ENCODE measurements at places on chromosomes 2 and 18. TPM values are rescaled to one million over a fixed set of nuclear protein-coding genes. Genes with fewer than 3 reads are reported as not detected.

DNA sequence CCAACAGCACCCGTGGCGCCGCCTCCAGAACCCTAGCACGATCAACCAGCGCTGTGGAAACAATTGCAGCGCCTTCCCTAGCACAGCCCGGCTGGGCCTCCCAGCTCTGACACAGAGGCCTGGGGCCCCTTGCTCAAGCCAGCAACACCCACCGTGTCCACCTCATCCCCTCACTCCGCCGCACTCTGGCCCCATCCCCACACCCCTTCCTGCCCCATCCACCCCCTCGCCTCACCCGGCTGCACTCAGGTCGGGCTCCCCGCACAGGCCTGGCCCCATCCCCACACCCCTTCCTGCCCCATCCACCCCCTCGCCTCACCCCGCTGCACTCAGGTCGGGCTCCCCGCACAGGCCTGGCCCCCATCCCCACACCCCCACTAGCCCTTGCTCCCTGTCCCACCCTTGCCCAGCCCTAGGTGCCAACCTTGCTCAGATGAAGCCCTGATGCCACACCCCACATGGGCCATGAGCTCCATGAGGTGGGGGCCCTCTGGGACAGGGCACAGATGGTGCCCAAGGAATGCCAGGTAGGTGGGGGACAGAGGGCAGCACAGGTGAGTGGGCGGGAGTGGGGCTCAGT is 28.7 kb downstream of the KIF1A start:
- H3K36me3 ChIP-seq: no peaks in the 10 kb centered on the region
- no peak overlapping the region for H3K27ac ChIP-seq
- H3K4me3 ChIP-seq: no peak overlapping the region
- H3K27me3 ChIP-seq: no peaks in the 10 kb centered on the region
- no peaks in the 10 kb centered on the region for H3K4me1 ChIP-seq

- no peak for DNase-seq
- no peaks in the 10 kb centered on the region for H3K27me3 ChIP-seq
- no peak overlapping the region for H3K4me3 ChIP-seq
- no peak overlapping the region for H3K27ac ChIP-seq
- peaks cover 17% of the 10 kb centered on the region for H3K4me1 ChIP-seq
Measured at GRCh38 chr2:53769318-53769945, 1.8 kb downstream of the CHAC2 start.

- no peaks in the 10 kb centered on the region for H3K36me3 ChIP-seq
- no peaks in the 10 kb centered on the region for H3K27me3 ChIP-seq
- H3K4me1 ChIP-seq: no peaks in the 10 kb centered on the region
- no peak overlapping the region for H3K27ac ChIP-seq
Measured at GRCh38 chr2:143877056-143877455, 642.9 kb downstream of the ZEB2 start.

GRCh38 chr2:105005181-105005951 is 32.5 kb upstream of the MRPS9 start:
- no peaks in the 10 kb centered on the region for H3K4me1 ChIP-seq
- H3K27me3 ChIP-seq: no peaks in the 10 kb centered on the region
- no peak for DNase-seq
- H3K36me3 ChIP-seq: no peaks in the 10 kb centered on the region
- H3K27ac ChIP-seq: no peak overlapping the region
- no peak overlapping the region for H3K4me3 ChIP-seq

DNA sequence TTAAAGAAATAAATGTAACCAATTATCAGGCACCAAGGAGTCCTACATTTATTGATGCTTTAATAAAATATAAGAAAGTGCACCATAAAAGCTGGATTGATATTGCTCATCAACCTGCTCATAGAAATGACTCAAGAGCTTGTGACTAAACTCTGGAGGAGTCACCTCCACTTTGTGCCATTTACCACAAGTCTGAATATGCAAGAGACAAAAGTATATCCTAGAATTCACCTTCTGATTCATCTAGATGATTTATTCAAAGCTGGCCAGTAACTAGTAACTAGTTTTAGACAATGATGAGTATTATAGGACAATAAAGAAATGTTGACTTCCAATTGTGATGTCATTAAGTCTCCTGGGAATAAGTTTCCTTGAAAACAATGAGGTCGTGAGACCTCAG is 146.0 kb upstream of the SOX11 start:
- no peak overlapping the region for H3K4me3 ChIP-seq
- H3K4me1 ChIP-seq: no peaks in the 10 kb centered on the region
- H3K36me3 ChIP-seq: no peaks in the 10 kb centered on the region
- no peak overlapping the region for H3K27ac ChIP-seq

- no peaks in the 10 kb centered on the region for H3K4me1 ChIP-seq
- H3K27me3 ChIP-seq: no peaks in the 10 kb centered on the region
- H3K27ac ChIP-seq: no peak overlapping the region
- H3K4me3 ChIP-seq: no peak overlapping the region
- no peak for DNase-seq
Measured at GRCh38 chr2:220167956-220168355, 540.5 kb downstream of the SLC4A3 start.

- H3K4me1 ChIP-seq: peaks cover 27% of the 10 kb centered on the region
- DNase-seq: no peak
- no peaks in the 10 kb centered on the region for H3K36me3 ChIP-seq
- peaks cover 18% of the 10 kb centered on the region for H3K27me3 ChIP-seq
- no peak overlapping the region for H3K27ac ChIP-seq
- no peak overlapping the region for H3K4me3 ChIP-seq
Measured at GRCh38 chr2:231928901-231929725, 2.9 kb upstream of the NPPC start.

DNA sequence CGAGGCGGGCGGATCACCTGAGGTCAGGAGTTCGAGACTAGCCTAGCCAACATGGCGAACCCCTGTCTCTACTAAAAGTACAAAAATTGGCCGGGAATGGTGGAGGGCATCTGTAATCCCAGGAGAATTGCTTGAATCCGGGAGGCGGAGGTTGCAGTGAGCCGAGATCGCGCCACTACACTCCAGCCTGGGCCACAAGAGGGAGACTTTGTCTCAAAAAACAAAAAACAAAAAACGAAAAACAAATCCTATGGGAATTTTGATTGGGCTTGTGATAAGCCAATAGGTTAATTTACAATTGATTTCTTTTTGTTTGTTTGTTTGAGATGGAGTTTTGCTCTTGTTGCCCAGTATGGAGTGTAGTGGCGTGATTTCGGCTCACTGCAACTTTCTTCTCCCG is 24.2 kb upstream of the TOGARAM2 start:
- no peak overlapping the region for H3K27ac ChIP-seq
- no peaks in the 10 kb centered on the region for H3K27me3 ChIP-seq
- H3K36me3 ChIP-seq: no peaks in the 10 kb centered on the region
- no peak for DNase-seq
- peaks cover 10% of the 10 kb centered on the region for H3K4me1 ChIP-seq
- no peak overlapping the region for H3K4me3 ChIP-seq

GRCh38 chr2:221397187-221397586 is 174.9 kb downstream of the EPHA4 start:
- no peak overlapping the region for H3K27ac ChIP-seq
- no peak overlapping the region for H3K4me3 ChIP-seq
- H3K27me3 ChIP-seq: no peaks in the 10 kb centered on the region
- H3K36me3 ChIP-seq: no peaks in the 10 kb centered on the region
- no peaks in the 10 kb centered on the region for H3K4me1 ChIP-seq

GRCh38 chr2:61995515-61995914 is 90.0 kb downstream of the COMMD1 start:
- no peak for DNase-seq
- no peaks in the 10 kb centered on the region for H3K27me3 ChIP-seq
- H3K4me1 ChIP-seq: no peaks in the 10 kb centered on the region

DNA sequence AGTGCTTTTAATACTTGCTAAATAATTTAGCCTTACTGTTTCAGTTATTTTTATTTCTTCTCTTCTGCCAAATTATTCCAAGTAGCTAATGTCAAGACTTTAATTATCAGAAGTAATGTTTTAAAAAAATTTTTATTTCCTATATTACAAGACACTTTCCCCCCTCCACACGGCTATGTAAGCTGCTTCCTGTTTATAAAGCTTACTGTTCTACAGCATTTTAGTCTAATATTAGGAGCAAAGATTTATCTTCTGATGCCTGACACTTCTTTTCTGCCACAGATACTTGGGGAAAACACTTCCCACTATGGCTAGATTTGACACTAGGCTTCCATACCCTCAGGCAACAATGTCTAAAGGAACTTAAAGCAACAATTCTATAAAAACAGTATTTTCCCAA is 62.3 kb downstream of the ROCK1 start:
- H3K4me3 ChIP-seq: no peak overlapping the region
- H3K4me1 ChIP-seq: peaks cover 56% of the 10 kb centered on the region
- peaks cover 8% of the 10 kb centered on the region for H3K36me3 ChIP-seq
- DNase-seq: no peak
- H3K27ac ChIP-seq: peak overlapping the region; percentile 34

DNA sequence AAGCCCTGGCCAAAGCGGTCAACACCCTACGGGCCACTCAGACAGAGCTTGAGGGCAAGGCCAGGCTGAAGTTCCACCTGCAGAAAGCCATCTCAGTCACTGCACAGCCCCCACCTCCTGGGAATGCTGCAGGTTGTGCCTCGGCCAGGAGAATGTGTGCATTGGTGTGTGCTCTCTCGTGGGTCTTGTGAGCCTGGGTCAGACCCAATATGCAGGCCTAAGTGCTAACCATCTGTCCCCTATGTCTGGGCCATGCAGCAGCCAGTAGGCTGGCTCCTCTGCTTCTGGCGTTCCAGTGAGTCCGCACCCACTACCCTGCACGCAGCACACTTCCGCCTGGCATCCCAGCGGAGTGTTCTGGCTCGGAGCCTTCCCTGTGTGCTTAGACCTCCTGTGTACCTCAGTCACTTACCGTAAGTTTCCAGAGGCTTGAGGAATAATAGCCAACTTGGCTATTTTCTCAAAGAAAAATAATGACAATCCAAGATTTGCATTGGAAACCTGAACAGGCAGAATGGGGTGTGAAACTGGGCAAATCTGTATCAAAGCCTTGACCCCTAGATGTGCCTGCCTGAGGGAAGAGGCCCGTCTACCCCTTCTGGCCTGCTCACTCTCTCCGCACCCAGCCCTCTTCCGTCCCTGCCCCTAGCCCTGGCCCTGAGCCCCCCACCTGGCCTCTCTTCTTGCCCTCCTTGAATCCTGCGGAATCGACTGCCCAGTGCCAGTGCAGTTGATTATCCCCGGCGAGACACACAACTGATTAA is 7.2 kb downstream of the SIX3 start:
- DNase-seq: no peak
- H3K36me3 ChIP-seq: no peaks in the 10 kb centered on the region
- no peak overlapping the region for H3K4me3 ChIP-seq

DNA sequence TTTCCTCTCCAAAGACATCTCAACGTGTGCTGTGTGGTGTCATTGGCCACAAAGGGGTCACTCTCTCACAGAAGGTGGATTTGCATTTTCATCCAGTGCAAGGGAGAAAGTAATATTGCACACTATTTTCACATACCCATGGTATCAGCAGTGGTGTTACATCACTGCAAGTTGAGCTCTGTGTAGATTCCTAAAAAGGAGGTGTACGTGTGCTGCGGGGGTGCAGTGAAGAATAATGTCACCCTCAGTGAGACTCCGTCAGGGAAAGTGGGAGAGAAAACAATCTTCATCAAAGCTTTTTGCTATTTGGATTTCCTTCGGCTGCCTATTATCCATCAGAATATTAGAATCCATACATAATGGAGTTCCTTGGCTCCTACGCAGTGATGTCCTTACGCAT is 733.8 kb upstream of the FANCL start:
- H3K4me1 ChIP-seq: no peaks in the 10 kb centered on the region
- no peak for DNase-seq
- no peak overlapping the region for H3K27ac ChIP-seq
- no peaks in the 10 kb centered on the region for H3K36me3 ChIP-seq
- H3K27me3 ChIP-seq: no peaks in the 10 kb centered on the region

- H3K36me3 ChIP-seq: no peaks in the 10 kb centered on the region
- DNase-seq: no peak
- H3K4me1 ChIP-seq: no peaks in the 10 kb centered on the region
- H3K4me3 ChIP-seq: no peak overlapping the region
- no peaks in the 10 kb centered on the region for H3K27me3 ChIP-seq
- H3K27ac ChIP-seq: no peak overlapping the region
Measured at GRCh38 chr2:122341007-122341406, 585.6 kb downstream of the TSN start.

DNA sequence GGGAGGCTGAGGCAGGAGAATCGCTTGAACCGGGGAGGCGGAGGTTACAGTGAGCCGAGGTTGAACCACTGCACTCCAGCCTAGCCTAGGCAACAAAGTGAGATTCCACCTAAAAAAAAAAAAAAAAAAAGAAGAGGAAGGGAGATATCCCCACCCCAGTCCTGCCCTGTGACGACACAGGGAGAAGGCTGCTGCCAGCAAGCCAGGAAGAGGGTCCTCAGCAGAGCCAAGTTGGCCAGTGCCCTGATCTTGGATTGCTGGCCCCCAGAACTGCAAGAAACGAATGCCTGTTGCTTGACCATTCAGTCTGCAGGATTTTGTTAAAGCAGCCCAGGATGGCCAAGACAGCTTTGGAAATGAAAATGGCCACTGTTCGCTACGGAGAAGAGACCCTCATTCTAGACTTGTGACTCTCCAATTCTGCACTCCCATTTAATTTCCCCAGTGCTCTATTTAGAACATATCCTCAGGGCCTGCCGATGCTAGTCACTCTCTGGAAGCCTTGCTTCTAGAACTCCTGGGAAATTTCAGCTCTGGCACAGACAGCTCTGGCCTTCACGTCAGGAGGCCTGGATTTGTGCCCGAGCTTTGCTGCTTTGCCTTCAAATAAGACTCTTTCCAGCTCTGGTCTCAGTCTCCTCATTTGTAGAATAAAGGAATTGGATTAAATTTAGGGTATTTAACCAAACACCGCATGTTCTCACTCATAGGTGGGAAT is 15.7 kb upstream of the AMMECR1L start:
- H3K27ac ChIP-seq: no peak overlapping the region
- no peaks in the 10 kb centered on the region for H3K36me3 ChIP-seq
- H3K27me3 ChIP-seq: no peaks in the 10 kb centered on the region
- no peaks in the 10 kb centered on the region for H3K4me1 ChIP-seq
- H3K4me3 ChIP-seq: no peak overlapping the region

GRCh38 chr2:16623564-16624435 is 41.8 kb downstream of the CYRIA start:
- no peaks in the 10 kb centered on the region for H3K27me3 ChIP-seq
- no peak for DNase-seq
- H3K27ac ChIP-seq: no peak overlapping the region
- H3K36me3 ChIP-seq: no peaks in the 10 kb centered on the region

- DNase-seq: no peak
- H3K4me3 ChIP-seq: no peak overlapping the region
- no peaks in the 10 kb centered on the region for H3K36me3 ChIP-seq
- H3K27ac ChIP-seq: no peak overlapping the region
Measured at GRCh38 chr2:40095000-40095399, 315.9 kb upstream of the THUMPD2 start.

The IL1RL2 gene
- total RNA-seq: not detected

The GRHL1 gene
- total RNA-seq: 0.49 TPM

The PCARE gene
- total RNA-seq: not detected

The LRRFIP1 gene
- total RNA-seq: 114 TPM

The PDCL3 gene
- 17.8 TPM for total RNA-seq

The RAMP1 gene
- total RNA-seq: not detected

The HNMT gene
- total RNA-seq: 0.32 TPM
